T-helper 1 cell (primary cell): ENCODE measurements at places on chromosomes 7 and 10.

DNA sequence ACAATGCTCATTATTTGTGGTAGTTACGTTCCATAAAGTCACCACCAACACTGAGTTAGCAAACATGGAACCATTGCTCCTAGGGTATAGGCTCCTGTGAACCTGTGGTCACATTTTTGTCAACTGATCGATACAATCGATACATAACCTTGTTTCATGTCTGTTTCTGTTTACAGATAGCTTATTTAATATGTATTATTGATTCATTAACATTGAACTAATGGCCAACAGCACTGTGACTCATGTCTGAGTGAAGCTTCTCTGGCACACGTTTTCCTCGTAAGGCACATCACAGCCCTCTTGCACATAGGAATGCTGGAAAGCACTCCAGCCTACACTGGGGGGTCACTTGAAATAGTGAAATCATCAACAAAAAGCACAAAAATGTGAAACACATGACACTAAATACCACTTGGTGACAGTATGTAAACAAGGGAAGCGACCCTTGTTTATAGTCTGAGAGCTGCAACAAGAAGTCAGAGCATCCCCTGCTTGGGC lies 27.0 kb downstream of the GHRHR start:
- DNase-seq = no peak

DNA sequence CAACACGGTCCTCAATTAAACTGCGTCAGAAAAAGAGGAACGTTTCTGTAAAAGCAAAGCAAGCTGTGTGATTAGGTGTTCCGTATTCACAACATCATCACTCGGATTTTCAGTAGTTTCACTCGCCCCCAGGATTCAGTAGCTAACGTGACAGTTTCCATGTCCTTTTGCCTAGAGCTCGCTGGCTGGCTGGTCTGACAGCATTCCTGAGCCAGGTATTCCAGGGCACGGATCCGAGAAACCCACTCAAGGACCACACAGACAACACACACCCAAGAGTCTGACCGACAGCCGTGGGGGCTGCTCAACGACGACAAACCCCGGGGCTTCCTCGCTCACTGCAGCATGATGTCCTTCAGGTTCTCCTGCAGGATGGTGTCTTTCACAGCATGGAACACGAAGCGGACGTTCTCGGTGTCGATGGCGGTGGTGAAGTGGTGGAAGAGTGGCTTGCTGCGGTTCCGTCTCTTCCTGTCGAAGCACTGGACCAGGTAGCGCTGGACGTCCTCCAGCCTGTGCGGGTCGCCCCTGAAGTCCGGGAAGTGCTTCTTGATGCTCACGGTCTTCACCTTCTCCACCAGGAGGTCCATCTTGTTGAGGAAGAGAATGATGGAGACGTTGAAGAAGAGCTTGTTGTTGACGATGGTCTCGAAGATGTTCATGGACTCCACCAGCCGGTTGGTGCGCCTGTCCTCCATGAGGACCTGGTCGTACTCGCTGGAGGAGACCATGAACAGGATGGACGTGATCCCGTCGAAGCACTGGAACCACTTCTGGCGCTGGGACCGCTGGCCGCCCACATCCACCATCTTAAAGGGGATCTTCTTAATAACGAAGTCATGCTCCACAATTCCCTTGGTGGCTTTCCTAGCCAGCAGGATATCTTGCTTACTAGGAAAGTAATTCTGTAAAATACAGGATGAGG lies 43.1 kb downstream of the AMZ1 start:
- no peak for DNase-seq

DNA sequence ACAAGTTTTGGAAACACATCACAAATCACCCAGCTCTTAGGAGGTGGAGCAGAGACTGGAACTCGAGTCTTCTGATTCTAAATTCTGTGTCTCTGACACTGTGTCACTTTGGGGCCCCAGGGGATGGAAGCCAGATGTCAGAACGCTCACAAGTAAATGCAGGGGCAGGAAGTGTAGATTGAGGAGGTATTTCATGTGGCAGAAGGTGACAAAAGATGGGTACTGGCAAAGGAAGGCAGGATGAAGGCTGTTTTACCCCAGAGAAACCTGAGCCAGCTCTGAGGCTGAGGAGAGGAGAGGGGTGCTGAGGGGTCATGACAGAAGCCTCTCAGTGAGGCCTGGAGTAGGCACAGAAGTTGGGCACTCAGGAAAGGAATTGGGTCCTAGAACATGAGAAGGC lies 6.0 kb upstream of the PURB start:
- peak; percentile 14 for DNase-seq

DNA sequence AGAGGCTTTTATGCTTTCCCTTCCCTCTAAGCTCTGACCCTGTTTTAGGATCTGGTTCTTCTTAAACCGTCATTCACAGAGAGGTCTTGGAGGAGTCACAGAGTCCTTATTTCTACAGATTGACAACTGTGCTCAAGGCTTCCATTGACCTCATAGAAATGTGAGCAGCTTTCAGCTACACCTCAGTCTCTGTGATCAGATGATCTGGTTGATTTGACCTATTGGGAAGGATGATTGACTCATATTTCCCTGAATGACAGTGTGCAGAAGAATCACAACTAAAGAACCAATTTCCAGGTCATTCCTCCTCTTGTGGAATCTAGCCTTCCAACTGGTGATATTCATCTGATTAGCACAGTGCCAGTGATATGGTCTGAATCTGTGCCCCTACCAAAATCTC lies 3.4 kb downstream of the CYP3A4 start:
- no peak for DNase-seq

GRCh38 chr7:95473276-95473985 lies 12.3 kb upstream of the ASB4 start:
- DNase-seq = no peak

- no peak for DNase-seq
Observed at GRCh38 chr7:119996634-119997033, 276.3 kb upstream of the KCND2 start.

DNA sequence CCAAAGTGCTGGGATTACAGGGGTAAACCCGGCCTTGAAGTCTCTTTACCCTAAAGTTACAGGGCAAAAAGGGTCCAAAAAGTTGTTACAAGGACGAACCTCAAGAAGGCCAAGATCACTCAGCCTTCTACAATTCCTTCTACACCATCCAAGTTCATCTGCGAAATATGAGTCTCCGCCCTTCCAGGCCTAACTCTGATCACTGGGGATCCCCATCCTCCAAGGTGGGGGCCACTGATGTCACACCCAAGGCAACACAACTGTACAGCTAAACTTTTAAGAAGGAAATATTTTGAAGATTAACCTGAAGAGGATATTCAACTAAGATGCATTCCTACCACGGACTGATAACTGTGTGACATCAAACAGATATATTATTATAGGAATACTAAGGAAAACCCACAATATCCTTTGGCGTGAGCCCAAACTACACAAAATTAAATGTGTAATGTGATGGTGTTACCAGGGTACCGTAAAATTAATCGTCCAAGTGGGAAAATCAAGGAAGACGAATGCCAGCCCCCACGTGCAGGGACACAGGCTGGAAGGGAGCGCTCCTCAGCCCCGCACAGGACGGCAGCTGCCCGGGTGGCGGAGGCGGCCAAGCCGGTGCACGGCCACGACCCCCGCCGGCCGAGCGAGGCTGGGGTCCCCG lies 1.0 kb downstream of the PAXIP1 start:
- peak; percentile 8 for DNase-seq

- no peak for DNase-seq
Observed at GRCh38 chr7:31788445-31788844, 101.4 kb downstream of the PPP1R17 start.

DNA sequence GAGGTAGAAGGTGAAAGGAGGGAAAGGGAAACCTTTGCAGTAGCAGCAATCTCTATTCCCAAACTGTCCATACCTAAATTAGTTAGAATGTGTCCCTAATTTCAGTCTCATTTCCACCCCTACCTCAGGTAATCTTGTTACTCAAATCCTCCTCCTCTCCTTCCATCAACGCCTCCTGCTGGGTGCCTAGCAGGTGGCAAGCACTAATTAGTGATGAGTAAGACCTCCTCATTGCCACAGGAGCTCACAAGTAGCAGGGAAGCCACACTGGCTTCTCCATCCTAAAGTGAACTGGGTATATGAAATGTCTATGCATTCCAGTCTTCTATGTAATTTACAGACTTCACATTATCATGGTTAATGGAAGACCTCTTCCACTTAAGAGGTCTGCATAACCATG lies 25.7 kb upstream of the FAM133B start:
- no peak for DNase-seq

- no peak for DNase-seq
Observed at GRCh38 chr7:105892387-105892786, 16.0 kb upstream of the ATXN7L1 start.

DNA sequence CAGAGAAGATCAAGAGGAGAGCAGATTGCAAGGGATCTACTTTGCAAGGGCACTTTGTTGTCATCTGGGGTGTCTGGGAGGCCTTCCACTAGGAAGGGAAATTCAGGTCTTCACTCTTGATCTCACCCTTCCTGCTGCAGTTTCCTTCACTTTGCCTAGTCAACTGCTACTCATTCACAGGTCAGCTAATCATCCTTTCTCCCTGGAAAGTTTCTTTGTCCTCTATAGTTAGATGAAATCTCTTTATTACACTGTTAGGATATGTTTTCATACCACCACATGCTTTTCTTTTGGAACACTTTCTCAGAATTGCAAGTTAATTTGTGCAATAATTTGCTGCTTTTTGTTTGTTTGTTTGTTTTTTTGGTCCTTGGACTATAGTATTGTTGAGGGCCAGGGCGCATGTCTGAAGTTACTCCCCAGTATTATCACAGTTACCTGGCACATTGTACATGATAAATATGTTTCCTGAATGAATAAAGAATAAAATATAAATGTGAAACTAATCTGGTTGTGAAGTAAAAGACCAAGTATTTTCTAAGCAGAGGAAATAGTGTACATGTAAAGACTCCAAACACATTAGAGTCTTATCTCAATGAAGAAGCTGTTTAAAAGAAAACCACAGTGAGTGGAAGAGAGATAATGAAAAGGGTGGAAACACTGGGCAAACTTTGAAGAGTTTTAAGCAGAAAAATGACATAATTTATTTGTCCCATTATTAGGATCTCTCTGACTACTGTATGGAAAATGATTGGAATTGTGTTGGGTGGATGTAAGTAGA lies 139.9 kb upstream of the DGKB start:
- no peak for DNase-seq
